Osteocyte (in vitro differentiated cells): ENCODE measurements at places on chromosomes 16 and 17. TPM values are rescaled to one million over a fixed set of nuclear protein-coding genes. Genes with fewer than 3 reads are reported as not detected.

The STX1B gene
- 1.8 and 4.5 TPM in 2 replicates for total RNA-seq

DNA sequence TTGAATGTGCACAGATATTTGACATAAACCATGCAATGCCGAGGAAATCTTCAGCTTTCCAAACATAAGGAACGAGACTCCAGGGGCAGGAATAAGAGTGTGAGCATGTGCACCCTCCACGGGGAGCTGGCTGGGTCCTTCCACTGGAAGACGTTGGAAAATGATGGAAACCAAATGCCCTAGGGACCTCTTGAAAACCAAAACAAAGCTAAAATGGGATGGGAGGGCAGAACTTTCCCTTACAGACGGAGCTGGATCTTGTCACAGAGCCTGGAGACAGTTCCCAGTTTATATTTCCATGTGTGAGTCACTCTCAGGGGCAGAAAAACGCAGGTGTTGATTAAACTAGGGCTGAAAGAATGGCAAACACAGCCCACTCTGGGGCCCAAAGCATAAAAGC is 34.4 kb upstream of the DNAH17 start:
- DNase-seq, result no peak

GRCh38 chr17:50176559-50177357 is 11.0 kb downstream of the SGCA start:
- no peak for DNase-seq

- DNase-seq, result no peak
These were observed 16.7 kb upstream of the HEATR6 start for GRCh38 chr17:60095381-60095780.

GRCh38 chr17:18933102-18934058 is 18.6 kb upstream of the SLC5A10 start:
- no peak for DNase-seq
